ENCODE measurements at places on chromosomes 11 and 22.

DNA sequence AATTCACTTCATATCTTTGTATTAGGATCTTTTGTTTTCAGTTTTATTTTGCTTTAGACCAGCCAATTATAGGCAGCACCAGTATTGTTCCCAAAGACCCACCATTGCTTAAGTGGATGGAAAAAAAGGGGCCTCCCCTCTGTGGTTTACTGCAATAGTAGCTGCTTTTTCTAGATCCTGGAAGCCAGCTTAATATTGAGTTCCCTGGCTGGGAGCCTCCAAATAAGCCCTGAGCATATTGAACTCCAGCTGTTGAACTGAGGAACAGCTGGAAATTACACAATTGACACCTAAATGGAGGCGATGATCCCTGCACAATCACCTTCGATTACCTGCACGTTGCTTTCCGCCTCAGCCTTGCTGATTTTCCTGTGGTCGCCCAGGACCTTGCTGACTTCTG is 576.0 kb downstream of the SOX6 start:
- peaks cover 2% of the 10 kb centered on the region for H3K4me1 ChIP-seq
- H3K36me3 ChIP-seq: no peaks in the 10 kb centered on the region
- DNase-seq: no peak

- no peak for DNase-seq
- H3K4me1 ChIP-seq: no peaks in the 10 kb centered on the region
- H3K27me3 ChIP-seq: no peaks in the 10 kb centered on the region
- no peak overlapping the region for H3K4me3 ChIP-seq
These were observed 82.2 kb downstream of the ATG16L2 start for GRCh38 chr11:72896431-72896830.

- no peaks in the 10 kb centered on the region for H3K4me1 ChIP-seq
- H3K27me3 ChIP-seq: no peaks in the 10 kb centered on the region
- H3K4me3 ChIP-seq: no peak overlapping the region
- no peak for DNase-seq
- peaks cover 2% of the 10 kb centered on the region for H3K36me3 ChIP-seq
- H3K27ac ChIP-seq: no peak overlapping the region
These were observed 12.9 kb downstream of the MPEG1 start for GRCh38 chr11:59199546-59200422.

DNA sequence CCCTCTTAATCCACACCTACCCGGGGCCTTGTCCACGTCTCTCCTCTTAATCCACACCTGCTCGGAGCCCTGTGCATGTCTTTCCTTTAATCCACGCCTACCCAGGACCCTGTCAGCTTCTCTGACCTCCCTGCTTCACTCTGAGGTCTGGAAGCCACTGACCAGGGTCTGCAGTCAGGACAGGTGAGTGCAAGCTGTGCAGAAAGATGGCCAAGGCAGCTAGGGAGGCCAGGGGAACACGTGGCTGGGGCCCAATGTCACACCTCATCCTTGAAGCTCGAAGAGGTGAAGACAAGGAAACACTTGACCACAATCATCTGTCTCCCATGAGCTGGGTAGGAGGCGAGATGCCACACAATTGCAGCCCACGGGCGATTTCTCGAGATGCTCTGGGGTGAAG is 1516.9 kb downstream of the BRD1 start:
- no peaks in the 10 kb centered on the region for H3K4me1 ChIP-seq
- no peaks in the 10 kb centered on the region for H3K36me3 ChIP-seq
- no peaks in the 10 kb centered on the region for H3K27me3 ChIP-seq
- no peak overlapping the region for H3K27ac ChIP-seq
- no peak for DNase-seq

DNA sequence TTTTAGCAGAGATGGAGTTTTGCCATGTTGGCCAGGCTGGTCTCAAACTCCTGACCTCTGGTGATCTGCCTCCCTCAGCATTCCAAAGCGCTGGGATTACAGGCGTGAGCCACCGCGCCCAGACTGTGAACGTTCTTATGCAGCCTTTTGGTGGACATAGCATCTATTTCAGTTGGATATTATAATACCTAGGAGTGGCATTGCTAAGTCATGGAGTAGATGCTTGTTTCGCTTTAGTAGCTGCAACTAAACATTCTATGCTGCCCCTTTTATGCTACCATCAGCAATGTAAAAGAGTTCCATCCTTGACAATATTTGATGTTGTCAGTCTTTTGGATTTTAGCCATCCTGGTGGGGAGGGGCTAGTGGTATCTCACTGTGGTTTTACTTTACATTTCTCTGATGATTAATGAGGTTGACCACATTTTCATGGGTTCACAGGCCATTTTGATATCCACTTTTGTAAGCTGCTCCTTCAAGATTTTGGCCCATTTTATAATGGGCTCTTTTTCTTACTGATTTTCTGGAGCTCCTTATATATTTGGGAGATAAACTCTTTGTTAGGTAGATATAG is 16.5 kb upstream of the APOBEC3A start:
- peaks cover 58% of the 10 kb centered on the region for H3K27me3 ChIP-seq
- no peaks in the 10 kb centered on the region for H3K36me3 ChIP-seq
- no peak overlapping the region for H3K4me3 ChIP-seq
- no peak overlapping the region for H3K27ac ChIP-seq
- H3K4me1 ChIP-seq: no peaks in the 10 kb centered on the region
- no peak for DNase-seq

DNA sequence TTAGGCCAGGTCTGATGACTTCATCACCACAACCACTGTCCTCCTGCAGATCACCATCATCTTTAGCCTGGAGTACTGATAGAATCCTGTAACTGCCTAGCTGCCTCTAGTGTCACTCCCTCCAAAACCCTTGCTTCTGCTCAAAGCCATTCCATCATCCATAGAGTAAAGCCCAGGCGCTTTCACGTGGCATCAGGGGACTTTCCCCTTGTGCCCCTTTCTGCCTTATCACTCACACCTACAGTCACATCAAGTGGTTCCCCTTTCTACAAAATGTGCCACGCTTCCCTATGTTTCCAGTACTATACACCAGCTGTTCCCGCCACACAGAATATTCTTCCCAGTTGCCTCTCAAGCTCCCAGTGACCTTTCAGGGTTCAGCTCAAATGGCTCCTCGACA is 75.9 kb downstream of the MN1 start:
- no peaks in the 10 kb centered on the region for H3K27me3 ChIP-seq
- peak overlapping the region; percentile 58 for H3K27ac ChIP-seq
- no peak overlapping the region for H3K4me3 ChIP-seq

Data from psoas muscle (tissue), 8 donors.